ENCODE measurements at places on chromosomes 1 and 21.
A peak's percentile ranks its signal among the peaks of the same experiment; 100 is the strongest.

GRCh38 chr1:73511038-73511437 is 686.9 kb downstream of the LRRIQ3 start:
- DNase-seq: no peak

- no peak for DNase-seq
These were observed 80.0 kb downstream of the VWA5B1 start for GRCh38 chr1:20370698-20371097.

- no peak for DNase-seq
These were observed 49.7 kb downstream of the PGM1 start for GRCh38 chr1:63642901-63643300.

GRCh38 chr1:115976062-115976920 is at the start of gene SLC22A15:
SLC22A15 (plus strand) TSS chr1:115976513; CDS start chr1:115976628, 115 bp downstream.
- peak; percentile 86 for DNase-seq

DNA sequence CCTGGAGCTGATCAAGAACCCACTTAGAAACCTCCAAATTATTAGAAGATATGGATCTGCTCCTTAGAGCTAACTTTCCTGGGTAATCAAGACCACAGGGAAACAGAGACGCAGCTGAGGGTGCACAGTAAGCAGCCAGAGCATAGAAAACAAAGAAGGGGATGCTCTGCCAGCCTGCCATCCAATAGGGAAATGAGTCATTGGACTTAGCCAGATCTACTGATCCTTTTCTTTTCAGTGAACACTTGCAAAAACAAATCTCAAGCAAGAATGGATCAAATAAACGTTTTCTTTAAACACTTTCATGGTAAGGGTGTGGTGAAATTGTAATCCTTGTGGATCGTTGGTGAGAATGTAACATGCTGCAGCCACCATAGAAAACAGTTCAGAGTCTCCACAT is 474.0 kb downstream of the LTN1 start:
- DNase-seq: no peak

Measured in suppressor macrophage treated with lipopolysaccharide for 1 hour (primary cell).